ENCODE measurements at places on chromosomes 11 and 22.

DNA sequence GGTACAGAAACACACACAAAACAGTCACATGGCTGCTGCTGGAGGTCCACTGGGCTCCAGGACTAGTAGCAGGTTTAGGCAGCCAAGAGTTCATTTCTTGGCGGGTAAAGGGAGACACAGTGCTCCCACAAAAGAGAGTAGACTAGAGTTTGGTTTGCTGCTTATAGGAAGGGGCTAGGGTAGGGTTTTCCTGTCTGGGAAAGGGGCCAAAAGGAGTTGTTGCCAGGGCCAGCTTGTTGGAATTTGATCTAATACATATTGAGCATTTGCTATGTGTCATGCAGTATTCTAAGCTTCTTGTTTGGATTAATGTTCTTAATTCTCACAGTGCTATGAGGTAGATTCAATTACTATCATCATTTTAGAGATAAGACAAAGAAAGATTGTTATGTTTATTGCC is 195.1 kb upstream of the PLET1 start:
- DNase-seq: no peak

- DNase-seq: no peak
These were observed 140.2 kb upstream of the TIMP3 start for GRCh38 chr22:32661296-32661695.

DNA sequence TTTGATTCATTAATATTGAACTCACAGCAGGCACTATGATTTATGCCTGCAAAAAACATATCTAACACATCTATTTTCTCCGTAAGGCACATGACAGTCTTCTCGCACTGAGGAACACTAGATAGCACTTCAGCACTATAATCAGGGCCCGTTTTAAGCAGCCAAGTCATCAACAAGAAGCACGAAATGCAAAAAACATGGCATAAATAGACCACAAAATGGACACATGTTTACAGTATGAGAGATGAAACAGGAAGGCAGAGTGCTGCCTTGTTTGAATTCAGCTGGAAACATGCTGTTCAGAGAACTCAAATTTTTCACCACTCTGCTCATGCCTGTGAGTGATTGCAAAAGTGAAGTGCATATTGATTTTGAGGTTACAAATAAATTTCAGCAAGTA is 205.8 kb upstream of the PDGFD start:
- no peak for DNase-seq

- no peak for DNase-seq
These were observed 14.4 kb upstream of the SERPINH1 start for GRCh38 chr11:75547617-75548058.

GRCh38 chr22:40070701-40071100 is 75.9 kb downstream of the FAM83F start:
- DNase-seq: no peak

DNA sequence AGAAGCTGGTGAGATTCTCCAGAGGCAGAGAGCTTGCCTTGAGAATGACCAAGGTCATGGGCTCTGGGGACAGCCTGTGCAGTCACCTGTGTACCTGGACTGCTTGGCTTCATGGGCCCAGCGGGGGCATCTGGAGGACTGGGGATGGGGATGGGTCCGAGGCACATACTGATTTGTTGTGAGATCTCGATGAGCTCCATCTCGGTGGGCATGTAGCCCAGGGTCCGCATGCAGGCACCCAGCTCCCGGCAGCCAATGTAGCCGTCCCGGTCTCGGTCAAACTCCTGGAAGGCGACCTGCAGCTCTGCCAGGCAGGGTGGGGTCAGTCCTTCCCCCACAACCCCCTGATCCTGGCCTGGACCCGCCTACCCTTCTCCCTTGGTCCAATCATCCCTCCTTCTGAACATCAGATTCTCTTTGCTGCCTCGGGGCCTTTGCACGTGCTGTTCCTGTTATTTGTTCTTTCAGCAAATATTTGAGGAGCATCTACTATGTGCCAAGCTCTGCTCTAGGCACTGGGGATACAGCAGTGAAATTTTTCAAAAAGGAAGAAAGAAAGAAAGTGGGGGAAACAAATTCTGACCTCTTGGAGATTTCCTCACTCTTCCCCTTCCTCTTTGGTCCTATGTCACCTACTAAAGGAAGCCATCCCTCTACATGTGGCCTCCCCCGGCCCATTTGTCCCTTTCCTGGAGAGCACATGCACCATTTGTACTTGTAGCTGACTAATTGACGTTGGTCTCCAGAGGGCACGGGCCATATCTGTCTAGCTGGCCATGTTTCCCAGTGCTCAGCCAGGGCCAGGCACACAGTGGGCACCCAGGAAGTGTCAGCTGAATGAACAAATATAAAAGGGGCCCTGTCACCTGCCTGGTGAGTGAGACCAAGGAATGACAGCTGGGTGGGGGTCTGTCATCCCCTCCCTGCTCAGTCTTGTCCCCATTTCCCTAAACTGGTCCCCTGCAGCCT is 2.1 kb downstream of the CABP2 start:
- no peak for DNase-seq

GRCh38 chr11:21896746-21897602 is 295.9 kb upstream of the ANO5 start:
- no peak for DNase-seq

GRCh38 chr22:50250555-50251476 is at the start of gene HDAC10:
Gene HDAC10, minus strand, starts transcription at chr22:50251265. Its CDS starts 233 bp downstream, at chr22:50251032.
- peak; percentile 60 for DNase-seq

- DNase-seq: no peak
These were observed 104.0 kb downstream of the SIK3 start for GRCh38 chr11:116994195-116994594.

DNA sequence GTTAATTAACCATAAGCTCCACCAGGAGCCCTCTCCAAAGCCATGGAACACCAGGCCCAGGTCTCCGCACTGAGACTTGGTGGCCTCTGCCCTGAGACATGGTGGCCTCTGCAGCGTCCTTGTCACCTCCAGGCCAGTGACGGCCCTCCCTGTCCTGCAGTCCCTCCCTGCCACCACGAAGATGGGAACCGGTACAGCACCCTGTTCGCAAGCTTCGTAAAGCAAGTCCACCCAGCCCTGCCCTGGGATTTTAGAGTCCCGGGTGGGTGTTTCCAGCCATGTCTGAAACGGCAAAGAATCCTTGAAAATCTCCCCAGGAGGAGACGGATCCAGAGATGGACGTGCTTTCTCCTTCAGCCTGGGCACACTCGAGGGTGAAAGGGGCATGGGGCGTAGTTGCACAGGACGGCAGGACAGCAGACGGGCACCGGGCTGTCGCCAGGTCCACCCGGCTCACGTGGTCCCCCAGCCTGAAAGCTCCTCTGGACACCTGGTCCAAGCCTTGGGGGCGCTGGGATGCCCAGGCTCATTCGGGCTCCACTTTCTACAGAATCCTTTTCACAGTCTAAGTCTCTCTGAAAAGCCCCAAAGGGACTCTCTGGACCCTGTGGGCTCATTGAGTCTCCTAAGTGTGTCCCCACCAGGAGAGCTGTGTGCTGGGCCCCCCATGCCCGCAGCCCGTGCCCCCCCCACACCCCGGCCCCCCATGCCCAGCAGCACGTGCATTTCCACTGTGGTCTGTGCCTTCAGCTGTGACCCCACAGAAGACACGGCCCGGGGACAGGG is 456.2 kb downstream of the BRD1 start:
- no peak for DNase-seq

DNA sequence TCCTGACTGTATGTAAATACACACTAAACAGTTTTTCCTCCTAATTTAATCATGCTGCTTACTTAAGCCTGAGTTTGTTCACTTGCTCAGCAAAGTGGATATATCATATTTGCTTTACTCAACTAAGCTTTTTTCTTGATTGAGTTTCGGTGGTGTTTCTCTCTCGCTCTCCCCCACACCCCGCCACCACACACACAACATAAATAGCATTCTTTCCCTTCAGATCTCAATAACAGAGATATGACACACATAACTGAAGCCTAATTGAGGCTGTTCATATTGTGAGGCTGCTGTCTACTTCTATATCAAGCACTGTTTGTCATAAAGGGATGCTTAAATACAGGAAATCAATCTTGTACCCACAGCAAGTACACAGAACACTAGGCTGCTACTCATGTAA is 364.9 kb downstream of the FAT3 start:
- DNase-seq: no peak

DNA sequence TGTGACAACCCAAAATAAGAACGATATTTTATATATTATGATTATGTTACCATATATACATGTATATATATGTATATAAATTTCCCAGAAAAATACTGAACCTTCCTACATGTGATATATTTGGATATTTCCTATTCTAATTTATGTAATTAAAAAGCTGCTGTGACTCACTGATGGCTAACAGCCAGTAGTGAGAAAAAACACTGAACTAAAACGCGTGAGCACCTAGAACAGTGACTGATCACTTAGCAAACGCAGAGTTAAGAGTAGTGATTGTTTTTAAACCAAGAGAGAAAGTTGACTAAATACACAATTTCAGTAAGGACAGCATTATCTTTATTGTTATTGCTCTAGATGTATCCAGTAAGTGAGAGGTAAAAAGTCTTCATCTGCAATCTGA is 213.8 kb downstream of the TMEM135 start:
- no peak for DNase-seq

- no peak for DNase-seq
These were observed 8.8 kb upstream of the PLA2G3 start for GRCh38 chr22:31148953-31149627.

DNA sequence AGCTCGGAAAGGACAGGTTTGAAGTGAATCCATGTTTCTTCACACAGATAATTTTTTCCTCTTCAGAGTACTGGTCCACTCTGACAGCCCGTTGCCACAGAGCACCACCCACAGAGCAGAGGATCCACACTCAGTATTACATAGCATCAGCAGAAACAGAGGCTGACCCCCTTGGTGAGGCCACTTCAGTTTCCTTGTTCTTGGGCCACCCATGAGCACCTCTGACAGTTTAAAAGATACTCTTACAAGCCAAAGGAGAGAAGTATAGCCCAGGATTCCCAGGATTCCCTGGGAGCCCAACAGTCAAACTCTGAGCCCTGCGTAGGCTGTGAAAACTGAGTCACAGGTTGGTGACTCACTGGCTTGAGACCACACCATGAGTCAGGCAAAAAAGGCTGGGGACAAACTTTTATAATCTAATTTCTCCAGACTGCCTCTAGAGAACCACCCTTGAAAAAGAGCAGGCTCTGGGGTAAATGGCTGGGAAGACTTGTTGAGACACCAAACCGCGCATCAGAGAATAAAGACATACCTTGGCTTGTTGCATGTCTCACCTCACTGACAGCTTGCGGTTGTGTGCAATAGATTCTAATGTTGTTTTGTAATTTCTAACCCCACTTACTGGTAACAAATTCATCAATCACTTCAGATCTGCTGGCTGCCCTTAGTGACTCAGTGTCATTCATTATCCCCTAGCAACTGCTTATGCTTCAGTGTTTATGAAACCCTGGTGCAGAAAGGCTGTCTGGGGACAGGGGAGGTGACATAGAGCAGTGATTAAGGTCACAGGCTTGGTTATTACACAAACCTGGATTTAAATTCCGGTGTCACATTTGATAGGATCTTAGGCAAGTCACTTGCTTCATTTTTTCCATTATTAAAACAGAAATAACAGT is 56.9 kb upstream of the PRSS23 start:
- DNase-seq: no peak

DNA sequence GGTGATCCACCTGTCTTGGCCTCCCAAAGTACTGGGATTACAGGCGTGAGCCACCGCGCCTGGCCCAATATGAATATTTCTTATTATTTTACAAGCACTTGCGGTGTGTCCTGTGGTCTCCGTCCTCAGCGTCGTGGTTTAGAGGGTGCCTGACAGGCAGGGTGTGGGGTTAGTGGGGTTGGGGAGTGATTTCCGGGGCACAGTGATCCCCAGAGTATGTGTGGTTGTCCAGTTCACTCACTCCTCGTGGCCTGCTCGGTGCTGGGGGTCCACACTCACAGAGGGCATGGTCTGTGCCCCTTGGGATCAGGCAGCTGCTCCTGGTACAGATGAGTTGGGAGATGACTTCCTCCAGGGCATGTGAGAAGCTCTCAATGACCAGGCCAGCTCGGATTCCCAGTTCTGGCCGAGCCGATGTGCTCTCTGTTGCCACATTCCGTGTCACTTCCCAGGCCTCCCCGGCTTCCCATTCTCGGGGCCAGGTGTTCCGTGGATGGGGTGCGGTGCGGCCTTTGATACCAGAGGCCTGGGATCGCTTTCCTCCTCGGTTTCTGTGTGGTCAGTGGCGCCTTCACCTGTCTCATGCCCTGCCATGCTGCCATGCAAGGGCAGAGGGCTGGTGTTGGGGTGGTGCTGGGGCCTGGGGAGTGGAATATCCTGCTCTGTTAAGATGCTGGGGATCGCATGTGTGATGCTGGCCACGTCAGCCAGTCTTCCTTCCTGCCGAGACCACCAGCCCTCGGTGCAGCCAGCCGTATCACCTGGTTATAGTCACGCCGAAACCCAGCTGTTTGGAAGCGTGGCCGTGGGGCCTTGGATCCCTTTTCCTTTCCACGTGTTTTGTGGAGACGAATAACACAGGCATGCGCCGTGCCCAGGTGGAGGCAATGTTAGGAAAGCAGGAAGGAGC is 39.6 kb downstream of the PARVB start:
- DNase-seq: no peak

- DNase-seq: no peak
These were observed 5.9 kb upstream of the ME3 start for GRCh38 chr11:86678296-86678695.

DNA sequence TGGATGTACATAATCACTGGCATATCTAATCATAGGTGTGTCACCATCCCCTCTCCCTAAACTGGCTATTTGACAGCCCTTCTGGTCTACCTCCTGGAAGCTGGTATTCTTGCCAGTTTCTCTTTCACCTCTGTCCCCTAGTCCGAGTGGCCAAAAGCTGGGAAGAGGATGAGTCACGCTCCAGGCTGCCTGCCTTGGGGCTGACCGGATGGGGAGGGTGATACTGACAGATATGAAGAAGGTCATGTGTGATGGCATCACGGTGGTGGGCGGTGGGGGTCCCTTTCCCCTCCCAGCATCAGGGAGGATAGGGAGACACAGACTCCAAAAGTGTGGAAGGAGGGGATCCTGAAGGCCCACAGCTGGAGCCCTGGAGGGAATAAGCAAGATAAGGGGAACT is 4.8 kb downstream of the OAF start:
- DNase-seq: no peak

- no peak for DNase-seq
These were observed 21.2 kb downstream of the PDGFD start for GRCh38 chr11:104142698-104143097.

DNA sequence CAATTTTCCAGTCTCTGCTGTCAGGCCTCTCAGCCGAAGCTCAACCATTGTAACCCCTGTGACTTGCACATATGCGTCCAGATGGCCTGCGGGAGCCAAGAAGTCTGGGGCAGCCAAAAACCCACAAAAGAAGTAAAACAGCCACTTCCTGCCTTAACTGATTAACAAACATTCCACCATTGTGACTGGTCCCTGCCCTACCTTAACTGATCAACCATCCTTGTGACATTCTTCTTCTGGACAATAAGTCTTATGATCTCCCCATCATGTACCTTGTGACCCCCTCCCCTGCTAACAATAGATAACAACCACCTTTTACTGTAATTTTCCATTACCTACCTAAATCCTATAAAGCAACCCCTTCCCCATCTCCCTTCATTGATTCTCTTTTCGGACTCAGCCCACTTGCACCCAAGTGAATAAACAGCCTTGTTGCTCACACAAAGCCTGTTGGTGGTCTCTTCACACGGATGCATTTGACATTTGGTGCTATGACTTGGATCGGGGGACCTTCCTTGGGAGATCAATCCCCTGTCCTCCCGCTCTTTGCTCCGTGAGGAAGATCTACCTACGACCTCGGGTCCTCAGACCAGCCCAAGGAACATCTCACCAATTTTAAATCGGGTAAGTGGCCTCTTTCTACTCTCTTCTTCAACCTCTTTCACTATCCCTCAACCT is 1.3 kb upstream of the NDUFC2 start:
- no peak for DNase-seq

GRCh38 chr11:69134957-69135356 is 20.8 kb upstream of the SMIM38 start:
- DNase-seq: no peak

Data from activated gamma-delta T cell (primary cell).